B cell (primary cell): ENCODE measurements at places on chromosomes 1 and 21. TPM values are rescaled to one million over a fixed set of nuclear protein-coding genes. Genes with fewer than 3 reads are reported as not detected.

CYP4A11 gene
- total RNA-seq, result not detected in 2 replicates

TIE1 gene
- 0.10 TPM in 1 of 2 replicates, not detected in the other for total RNA-seq

DIO1 gene
- total RNA-seq, result not detected in 2 replicates

CFH gene
- not detected in 2 replicates for total RNA-seq

SHE gene
- 0.07 TPM in 1 of 2 replicates, not detected in the other for total RNA-seq

KRTAP21-2 gene
- total RNA-seq, result not detected in 2 replicates

TINAGL1 gene
- not detected in 2 replicates for total RNA-seq

MRPL39 gene
- total RNA-seq, result 18.1 and 19.7 TPM in 2 replicates

ZNF672 gene
- total RNA-seq, result 56.3 and 62.2 TPM in 2 replicates

SLAMF9 gene
- total RNA-seq, result not detected in 2 replicates

ATPAF1 gene
- 20.8 and 22.0 TPM in 2 replicates for total RNA-seq
